Upper lobe of right lung (tissue), 1 donor: ENCODE measurements at places on chromosomes 1 and 21. TPM values are rescaled to one million over a fixed set of nuclear protein-coding genes. Genes with fewer than 3 reads are reported as not detected.

- peak; percentile 90 for DNase-seq
Measured at GRCh38 chr1:16175610-16176553, 20.0 kb upstream of the EPHA2 start.

DNA sequence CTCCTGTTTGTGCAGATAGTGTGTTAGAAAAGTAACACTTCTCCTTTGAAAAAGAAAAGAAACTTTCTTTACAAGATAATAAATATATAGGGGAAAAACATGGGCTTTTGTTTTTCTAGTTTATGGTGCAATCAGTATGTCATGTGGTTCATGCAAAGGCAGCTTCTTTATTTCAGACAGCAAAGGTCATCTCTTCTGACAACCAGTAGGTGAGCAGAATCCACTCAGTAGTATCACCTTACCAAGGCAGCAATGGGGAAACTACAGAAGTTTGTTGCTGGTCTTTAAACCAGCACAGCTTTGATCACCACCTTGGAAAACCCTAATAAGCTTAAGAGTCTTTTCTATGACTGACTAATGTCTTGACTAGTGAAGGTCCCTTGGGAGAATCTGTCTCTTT is 13.0 kb upstream of the SAMSN1 start:
- DNase-seq = no peak

GRCh38 chr1:67551375-67551774 is 121.2 kb upstream of the SERBP1 start:
- no peak for DNase-seq

- no peak for DNase-seq
Measured at GRCh38 chr1:234913278-234913649, 215.4 kb downstream of the TOMM20 start.

GRCh38 chr1:23763041-23763577 is 15.1 kb upstream of the PITHD1 start:
- DNase-seq = no peak

- DNase-seq = no peak
Measured at GRCh38 chr1:236480758-236481436, 42.9 kb upstream of the LGALS8 start.

DNA sequence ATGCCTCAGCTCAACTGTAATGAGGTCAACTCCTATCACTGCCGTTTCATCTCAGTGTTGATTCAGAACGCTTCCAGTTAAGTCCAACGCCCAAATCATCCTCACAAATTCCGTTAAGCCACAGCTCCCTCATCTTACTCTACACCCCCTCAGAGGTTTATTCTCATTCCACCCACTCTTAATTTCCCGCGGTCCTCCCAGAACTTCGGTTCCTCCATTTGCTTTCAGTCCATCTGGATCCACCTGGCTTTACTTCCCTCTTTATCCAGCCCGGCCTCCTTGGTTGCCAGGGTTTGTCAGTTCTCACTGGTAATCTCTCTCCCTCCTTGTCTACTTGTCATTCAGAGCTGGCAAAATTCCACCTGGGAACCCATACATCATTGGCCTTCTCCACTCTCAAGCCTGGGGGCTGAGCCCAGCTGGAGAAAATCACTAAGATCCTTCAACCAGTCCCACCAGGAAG is 51.3 kb upstream of the RUNX1 start:
- no peak for DNase-seq

GRCh38 chr1:168234846-168235547 is 9.2 kb downstream of the SFT2D2 start:
- no peak for DNase-seq

DNA sequence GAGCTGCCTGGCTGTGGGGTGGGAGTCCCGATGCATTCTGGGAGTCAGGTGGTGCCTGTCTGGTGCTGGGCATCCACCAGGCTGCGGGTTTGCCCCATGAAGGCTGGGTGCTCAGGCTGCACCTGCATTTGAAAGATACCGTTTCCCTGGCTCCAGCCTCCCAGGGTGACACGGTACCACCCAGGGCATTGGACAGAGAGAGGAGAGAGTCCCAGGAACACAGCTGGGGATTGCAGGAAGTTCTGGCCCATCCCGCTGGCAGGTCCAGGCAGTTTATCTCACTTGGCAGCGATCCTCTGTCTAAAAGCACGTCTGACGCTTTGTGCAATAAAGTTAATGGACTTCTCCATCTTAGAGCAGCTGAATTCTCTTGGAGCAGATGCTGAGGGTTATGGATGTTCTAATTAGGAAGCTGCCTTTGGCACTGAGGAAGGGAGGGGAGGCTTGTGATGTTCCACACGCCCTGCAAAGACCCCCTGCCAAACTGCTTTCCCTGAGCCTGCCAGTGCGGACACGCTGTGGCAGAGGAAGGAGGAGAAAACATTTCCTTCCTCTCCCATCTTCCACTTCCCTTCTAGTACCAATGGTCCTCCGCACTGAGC is 246.9 kb downstream of the GRIK3 start:
- no peak for DNase-seq

- DNase-seq = no peak
Measured at GRCh38 chr1:29230204-29230552, 556 bp downstream of the MECR start.

GRCh38 chr1:39488012-39488545 is 3.4 kb upstream of the BMP8A start:
- DNase-seq = no peak

- DNase-seq = no peak
Measured at GRCh38 chr1:74180490-74180889, 17.5 kb downstream of the LRRIQ3 start.

DNA sequence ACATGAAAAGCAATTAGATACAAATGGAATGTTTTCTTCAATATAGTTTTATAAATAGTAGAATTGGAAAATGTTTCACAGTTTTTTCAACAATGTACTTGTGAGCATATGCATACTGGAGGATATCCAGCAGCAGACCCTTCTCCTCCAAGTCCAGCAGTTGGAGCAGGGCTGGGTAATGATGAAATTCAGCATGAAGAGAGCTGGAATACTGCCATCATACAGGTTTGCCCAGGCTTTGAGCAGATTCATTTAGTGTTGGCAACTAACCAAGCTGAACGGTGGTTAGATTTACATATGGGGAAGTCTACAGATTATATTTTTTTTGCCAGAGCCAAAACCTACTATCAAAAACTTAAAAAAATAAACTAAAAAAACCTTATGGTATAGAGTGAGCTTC is 38.3 kb downstream of the WDR3 start:
- no peak for DNase-seq

- peak; percentile 63 for DNase-seq
Measured at GRCh38 chr1:228021355-228022030, 14.7 kb downstream of the WNT3A start.

GRCh38 chr1:197152662-197153061 is 6.2 kb upstream of the ASPM start:
- no peak for DNase-seq

- no peak for DNase-seq
Measured at GRCh38 chr21:38380481-38381137, 117.7 kb downstream of the ERG start.

DNA sequence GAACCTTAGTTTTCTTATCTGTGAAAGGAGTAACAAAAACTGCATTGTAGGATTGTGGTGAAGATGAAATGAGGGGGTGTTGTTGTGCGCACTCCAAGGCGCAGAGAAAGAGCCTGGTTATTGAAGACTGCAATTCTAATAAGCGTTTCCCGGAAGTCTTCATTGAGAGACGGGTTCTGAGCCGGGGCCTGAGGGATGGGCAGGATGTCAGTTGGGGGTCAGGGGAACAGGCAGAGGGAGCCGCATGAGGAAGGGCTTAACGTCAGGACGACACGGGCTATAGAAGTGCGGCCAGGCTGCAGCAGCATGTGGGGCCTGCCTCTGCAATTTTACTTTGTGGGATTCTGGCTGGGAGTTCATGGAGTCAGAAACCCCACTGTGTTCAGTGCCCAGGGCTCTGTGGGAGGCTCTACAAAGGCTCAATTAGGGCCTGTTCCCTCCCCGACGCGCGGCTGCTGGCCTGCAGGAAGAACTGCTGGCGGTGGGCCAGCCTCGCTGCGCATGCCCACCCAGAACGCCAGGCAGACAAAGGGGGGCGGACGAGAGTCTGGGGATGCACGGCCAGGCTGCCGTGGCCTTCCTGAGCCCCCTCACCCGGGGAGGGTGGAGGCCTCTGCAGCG is 20.7 kb downstream of the TRIM62 start:
- DNase-seq = no peak

DNA sequence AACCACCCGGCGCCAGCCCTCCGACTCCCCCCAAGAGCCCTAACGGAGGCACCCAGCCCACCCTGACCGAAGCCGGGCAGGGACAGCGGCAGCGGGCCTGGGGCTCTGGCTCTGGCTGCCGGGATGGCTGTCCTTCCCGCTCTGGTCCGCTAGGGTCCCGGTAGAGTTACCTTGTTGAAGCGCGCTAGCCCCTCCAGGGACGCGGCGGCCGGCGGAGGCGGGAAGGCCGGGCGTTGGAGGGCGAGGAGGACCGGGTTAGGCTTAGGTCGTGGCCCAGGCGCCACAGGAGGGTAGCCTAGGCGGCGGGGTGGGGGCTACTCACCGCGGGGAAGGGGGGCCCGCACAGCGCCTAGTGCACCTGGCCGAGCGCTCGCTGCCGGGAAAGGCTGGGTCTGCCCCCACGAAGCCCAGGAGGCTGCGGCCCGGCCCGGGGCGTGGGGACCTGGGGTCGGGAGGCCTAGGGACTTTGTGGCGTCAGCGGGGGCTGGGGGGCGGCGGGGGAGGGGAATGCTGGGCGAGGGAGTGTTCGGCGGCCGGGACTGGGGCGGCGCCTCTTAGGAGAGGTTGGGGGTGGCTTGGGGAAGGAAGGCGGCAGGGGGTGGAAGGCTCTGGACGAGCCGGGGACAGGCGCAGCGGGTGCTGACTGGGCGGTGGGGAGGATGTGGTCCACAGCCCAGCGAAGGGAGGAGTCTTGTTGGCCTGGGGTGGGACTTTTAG is at the start of gene TRIM17:
Gene TRIM17, minus strand, starts transcription at position 645 of the 717 bp plus-strand sequence. CDS start 1,789 bp downstream, outside the sequence.
- DNase-seq = no peak

DNA sequence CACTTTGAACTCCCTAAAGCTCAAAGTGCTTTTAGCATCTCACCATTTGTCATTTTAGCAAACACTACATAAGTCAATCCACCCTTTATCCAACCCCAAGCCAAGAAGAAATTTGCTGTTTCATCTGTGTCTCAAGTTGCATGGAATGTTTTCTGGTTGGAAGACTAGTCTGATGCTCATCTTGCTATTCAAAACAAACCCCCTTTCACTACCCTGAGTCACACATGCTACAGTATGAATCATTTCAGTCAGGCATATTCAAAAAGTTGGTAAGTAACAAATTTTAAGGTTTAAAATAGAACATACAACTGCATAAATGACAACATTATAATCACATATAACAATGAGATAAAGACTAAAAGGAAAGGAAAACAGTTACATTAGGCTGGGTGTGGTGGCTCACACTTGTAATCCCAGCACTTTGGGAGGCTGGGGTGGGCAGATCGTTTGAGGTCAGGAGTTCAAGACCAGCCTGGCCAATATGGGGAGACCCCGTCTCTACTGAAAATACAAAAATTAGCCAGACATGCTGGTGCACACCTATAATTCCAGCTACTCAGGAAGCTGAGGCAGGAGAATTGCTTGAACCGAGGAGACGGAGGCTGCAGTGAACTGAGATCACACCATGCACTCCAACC is 38.7 kb downstream of the DSTYK start:
- no peak for DNase-seq

DNA sequence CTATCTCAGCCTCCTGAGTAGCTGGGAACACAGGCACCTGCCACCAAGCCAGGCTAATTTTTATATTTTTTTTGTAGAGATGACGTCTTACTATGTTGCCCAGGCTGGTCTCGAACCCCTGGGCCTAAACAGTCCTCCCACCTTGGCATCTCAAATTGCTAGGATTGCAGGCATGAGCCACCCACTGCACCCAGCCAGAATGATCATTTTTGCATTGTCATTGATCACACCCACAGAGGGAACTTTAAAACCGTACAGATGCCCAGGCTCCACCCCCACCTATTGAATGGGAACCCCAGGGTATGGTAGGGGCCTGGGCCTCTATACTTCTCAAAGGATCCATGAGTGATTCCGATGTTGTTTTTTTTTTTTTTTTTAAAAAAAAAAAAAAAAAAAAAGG is 36.7 kb downstream of the ETNK2 start:
- DNase-seq = no peak

DNA sequence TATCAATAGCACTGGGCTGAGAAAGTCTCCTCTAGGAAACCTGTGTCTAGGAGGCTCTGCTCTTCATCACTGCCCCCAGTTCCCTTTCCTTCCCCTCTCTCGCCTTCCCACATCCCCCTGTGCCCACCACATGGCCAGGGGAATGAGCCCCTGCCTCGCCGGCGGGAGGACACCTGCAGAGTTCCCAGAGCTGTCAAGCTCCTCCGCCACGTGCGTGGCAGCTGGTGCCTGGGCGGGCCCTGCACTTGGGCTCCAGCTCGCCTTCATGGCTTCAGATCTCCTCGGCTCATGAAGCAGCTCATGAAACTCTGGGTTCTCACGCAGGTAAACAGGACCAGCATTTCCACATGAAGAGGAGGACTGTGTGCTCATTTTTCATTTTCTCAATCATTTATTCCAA is 62.8 kb downstream of the SIM2 start:
- no peak for DNase-seq

GRCh38 chr1:56188221-56188620 is 391.1 kb downstream of the PLPP3 start:
- no peak for DNase-seq

- DNase-seq = no peak
Measured at GRCh38 chr21:43626390-43626789, 32.9 kb downstream of the HSF2BP start.

LORICRIN gene
- not detected for total RNA-seq

ARHGEF16 gene
- 12.2 TPM for total RNA-seq

TCHH gene
- 0.20 TPM for total RNA-seq

GRIK1 gene
- total RNA-seq = not detected

BGLAP gene
- total RNA-seq = 2.4 TPM

CRNN gene
- total RNA-seq = not detected

SPATA46 gene
- total RNA-seq = not detected

SLFNL1 gene
- total RNA-seq = 2.8 TPM

ANGPTL3 gene
- total RNA-seq = not detected

RORC gene
- total RNA-seq = 16.4 TPM

C1orf116 gene
- 128 TPM for total RNA-seq

RHBG gene
- not detected for total RNA-seq

LRRC7 gene
- not detected for total RNA-seq

ZNF281 gene
- total RNA-seq = 19.5 TPM

TEX38 gene
- not detected for total RNA-seq

ADAMTS1 gene
- 122 TPM for total RNA-seq

LRRN2 gene
- 3.2 TPM for total RNA-seq
